ENCODE measurements at places on chromosomes 6 and 20.

GRCh38 chr6:53424300-53424699 lies 75.5 kb upstream of the ELOVL5 start:
- no peak for DNase-seq

- no peak for DNase-seq
Measured at GRCh38 chr6:6610031-6610591, 21.6 kb downstream of the LY86 start.

DNA sequence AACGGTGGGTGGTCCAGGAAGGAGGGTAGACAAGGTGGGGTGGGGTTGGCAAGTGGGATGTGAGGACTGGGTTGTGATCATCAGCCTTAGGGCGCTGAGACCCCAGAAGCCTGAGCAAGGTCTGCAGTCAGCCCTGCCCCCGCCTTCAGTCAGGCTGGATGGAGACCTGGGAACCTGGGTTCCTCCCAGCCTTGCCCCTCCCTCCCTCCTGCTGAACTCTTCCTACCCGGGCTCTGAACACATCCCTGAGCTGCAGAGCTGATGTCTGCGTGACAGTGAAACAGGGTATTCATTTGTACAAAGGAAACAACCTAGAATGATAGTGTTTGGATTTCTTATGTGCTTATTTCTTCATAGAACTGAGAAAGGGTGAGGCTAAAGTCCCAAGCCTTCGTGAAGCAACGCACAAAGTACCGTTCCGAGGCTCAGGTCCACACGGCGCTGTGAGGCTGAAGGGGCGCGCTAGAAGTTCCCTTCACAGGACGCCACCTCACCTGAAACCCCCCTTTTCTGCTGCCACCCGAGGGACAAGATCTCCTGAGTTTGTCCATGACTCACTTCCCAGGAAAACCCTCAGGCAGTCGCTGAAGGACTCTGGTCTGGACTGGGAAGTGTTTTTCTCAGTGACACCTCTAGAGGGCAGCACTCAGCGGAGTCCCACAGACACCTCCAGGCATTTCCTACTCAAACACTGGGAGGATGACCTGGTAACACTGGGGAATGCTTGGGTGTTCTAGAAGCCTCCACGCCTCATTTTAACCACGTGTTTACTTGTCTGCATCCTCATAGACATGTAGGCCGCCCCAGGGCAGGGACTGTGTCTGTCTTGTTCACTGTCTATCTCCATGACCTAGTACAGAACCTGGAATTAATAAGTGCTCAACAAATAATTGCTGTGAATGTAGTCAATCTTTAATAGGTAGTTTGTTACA lies 1.2 kb downstream of the GSTA5 start:
- peak; percentile 6 for DNase-seq

DNA sequence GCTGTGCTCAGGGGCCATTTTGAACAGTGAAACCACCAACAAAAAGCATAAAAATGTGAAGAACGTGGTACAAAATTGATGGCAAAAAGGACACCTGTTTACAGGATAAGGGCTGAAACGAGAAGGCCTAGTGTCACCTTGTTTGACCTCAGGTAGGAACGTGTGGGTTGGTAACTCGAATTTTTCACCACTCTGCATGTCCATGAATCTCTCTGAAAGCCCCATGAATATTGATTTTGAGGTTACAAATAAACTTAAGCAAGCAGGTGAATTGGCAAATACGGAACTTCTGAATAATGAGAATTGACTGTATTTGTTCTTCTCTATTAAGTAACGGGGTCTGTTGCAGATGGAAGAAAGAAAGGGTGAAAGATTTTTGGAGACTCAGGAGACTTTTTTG lies 59.6 kb upstream of the EDN1 start:
- no peak for DNase-seq

DNA sequence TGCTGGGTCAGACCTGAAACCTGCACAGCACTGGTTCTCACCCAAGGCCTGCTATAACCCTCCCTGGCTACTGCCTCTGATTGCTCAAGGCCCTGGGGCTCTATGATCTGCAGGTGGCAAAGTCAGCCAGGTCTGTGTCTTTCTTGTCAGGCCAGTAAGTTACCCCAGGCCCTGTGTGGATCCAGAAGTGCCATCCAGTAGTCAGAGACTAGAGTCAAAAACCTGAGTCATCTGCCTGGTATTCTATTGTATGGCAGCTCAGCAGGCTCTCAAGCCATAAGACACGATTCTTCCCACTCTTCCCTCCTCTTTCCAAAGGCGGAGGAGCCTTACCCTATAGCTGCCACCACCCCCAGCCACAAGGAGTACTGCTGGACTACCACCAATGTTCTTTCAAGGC lies 593.0 kb downstream of the FRK start:
- no peak for DNase-seq

GRCh38 chr6:165568326-165568725 lies 94.7 kb downstream of the PDE10A start:
- no peak for DNase-seq

- no peak for DNase-seq
Measured at GRCh38 chr6:14635934-14636591, 518.5 kb downstream of the CD83 start.

DNA sequence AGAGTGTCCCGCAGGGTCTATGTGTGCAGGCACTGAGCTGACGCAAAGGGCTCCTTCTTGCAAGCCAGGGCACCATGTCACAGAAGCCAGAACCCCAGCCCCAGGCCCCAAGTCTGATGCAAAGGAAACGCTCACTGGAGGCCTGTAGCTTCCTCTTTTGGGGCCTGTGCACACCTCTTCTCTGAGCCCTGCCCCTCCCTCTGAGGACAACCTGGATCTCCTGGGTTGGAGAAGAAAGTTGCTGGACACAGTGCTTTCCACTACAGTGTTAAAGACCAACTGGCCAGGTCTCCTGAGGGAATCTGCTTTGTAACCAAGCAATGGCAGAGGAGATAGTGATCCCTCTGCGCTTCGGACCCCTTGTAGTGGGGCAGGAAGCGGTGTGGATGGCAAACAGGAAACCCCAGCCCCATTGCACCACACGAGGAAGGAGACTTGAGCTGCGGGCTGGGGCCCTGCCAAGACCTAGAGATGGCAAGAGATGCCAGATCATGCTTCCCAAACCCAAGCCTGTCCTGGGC lies 90.0 kb downstream of the PRND start:
- DNase-seq, result no peak

- peak; percentile 67 for DNase-seq
Measured at GRCh38 chr6:104591573-104592334, 268.0 kb downstream of the HACE1 start.

- DNase-seq, result no peak
Measured at GRCh38 chr6:36716476-36717093, 19.0 kb downstream of the RAB44 start.

- DNase-seq, result peak; percentile 74
Measured at GRCh38 chr20:64151633-64152530, 12.4 kb upstream of the MYT1 start.

DNA sequence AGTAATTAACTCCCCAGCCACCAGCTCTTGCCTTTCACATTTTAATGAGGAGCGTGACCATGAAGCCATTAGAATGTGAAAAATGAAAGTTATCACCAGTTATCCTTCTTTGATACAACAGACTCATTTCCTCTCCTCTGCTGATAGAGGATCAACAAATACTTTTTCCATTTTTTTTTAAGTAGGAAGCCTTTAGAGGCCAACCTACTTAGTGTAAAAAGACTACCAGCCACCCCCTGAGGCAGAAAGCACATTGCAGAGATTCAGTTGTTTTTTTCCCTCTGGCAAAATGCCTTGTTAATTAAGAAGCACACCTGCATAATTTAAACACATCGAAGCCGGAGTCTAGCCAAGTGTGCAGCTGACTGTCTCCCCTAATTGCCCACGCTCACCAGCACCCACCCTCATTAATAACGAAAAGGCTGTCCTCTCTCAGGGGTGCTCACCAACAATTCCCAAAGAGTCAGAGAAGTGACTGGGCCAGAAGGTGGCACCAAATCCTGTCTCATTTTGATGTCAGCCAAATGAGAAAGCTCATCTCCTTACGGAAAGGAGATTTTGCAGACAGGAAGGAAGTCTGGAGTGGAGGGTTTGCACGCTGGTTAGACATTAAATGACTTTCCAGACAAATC lies 60.9 kb upstream of the MC3R start:
- DNase-seq, result no peak

GRCh38 chr6:20840675-20841074 lies 306.4 kb downstream of the CDKAL1 start:
- no peak for DNase-seq

GRCh38 chr20:61127311-61128039 lies 124.6 kb upstream of the CDH4 start:
- DNase-seq, result no peak
